Stimulated activated CD4-positive, alpha-beta T cell treated with anti-CD3 and anti-CD28 coated beads, Interleukin-15, amount 100 ng/mL, for 1 hour (primary cell): ENCODE measurements at places on chromosomes 1 and 21.
A peak's percentile ranks its signal among the peaks of the same experiment; 100 is the strongest.

GRCh38 chr1:164770131-164770529 lies 211.1 kb downstream of the PBX1 start:
- no peak for DNase-seq

GRCh38 chr1:116681343-116681899 lies 13.9 kb upstream of the IGSF3 start:
- DNase-seq, result no peak

GRCh38 chr1:207752456-207752998 lies 673 bp downstream of the CD46 start:
- DNase-seq, result peak; percentile 14

- DNase-seq, result no peak
These were observed 61.2 kb downstream of the OLFML3 start for GRCh38 chr1:114040273-114041015.

DNA sequence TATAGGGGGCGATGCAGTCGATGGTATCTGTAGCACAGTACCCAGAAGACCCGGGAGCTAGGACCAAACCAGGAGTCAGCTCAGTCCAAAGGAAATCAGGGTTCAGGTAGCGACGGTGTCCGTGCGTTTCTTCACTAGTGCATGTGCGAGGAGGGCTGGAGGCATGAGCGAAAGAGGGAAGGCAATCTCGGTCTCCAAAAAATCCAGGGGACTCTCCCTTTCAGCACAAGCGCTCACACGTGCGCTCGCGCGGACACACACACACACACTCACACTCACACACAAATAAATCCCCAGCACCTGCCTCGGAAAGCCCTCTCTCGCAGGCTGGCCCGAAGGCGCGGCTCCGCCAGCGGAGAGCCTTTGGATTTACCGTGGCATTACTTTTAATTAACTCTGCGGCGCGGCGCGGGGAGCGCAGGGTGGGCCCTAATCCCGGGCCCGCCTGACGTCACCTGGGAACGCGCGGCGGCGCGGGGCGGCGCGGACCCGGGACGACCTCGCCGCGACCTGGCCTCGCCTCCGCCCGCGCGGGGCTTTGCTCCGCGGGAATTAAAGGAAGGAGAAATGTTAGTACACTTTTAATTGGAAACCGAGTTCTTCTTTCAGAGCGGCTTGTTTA lies 121.2 kb downstream of the LMX1A start:
- DNase-seq, result no peak

DNA sequence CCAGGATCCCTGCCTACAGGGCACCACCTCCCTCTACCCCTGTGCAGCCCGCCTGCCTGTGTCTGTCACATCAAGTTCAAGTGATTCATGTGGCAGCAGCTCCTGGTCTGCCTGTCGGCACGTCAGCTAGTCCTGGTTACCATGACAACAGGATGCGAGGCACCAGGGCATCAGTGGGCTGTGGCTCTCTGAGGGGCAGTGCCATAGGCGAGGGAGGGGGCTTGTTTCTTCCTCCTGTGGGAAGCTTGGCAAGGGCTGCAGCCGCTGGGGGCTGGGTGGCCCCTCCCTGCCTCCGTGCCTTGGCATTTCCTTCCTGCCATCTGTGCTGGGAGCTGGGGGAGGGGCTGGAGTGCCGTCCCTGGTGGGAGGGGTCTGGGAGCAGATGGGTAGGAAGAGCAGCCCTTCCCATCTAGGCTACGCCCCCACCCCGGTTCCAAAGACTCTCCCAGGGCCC lies 43.1 kb downstream of the FOXO6 start:
- no peak for DNase-seq

DNA sequence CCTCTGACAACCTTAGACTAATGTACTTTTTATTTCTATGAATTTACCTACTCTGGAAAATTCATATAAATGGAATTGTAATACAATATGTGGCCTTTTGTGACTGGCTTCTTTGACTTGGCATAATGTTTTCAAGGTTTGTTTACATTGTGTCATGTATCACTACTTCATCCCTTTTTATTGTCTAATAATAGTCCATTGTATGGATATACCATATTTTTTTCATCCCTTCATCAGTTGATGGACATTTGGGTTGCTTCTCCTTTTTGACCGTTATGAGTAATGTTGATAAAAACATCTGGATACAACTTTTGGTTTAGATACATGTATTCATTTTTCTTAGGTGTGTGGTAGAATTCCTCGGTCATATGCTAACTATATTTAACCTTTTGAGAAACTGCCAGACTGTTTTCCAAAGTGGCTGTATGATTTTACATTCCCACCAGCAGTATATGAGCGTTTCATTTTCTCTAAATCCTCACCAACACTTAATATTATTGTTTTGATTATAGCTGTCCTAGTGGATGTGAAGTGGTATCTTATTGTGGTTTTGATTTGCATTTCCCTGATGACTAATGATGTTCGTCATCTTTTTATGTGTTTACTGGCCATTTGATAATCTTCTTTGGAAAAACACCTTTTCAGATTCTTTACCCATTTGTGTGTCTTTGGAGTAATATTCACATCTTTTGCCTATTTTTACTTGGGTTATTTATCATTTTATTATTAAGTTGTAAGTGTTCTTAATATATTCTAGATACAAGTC lies 3.5 kb downstream of the RO60 start:
- DNase-seq, result no peak

DNA sequence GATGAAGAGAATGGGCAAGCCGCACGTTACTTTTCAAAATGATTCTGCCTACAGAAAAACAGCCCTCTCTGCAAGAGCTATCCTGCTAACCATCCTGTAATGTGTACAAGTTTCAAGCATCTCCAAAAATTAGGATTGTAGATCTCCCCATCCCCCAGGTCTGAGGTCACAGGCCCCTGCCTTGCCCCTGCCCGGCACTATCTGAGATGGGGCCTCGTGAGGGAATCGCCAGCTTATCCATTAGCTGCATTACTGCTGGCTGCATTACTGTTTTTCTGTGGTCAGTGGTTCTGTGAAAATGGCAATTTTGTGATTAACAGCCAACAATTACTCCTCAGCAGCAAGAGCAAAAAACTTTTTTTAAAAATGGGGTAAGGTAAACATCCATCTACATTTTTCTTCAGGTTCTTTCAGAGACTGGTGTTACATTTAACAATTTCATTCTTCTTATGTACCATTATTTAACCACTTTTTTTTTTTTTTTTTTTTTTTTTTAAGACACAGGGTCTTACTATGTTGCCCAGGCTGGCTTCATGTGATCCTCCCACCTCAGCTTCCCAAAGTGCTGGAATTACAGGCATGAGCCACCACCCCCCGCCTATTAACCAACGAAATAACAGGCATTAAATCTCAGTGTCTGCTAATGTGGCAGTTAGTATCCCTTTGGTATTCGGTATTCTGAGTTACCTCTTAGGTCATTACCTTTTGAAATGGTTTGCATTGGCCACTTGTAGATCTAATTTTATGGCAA lies 83.8 kb downstream of the MRPL37 start:
- no peak for DNase-seq

GRCh38 chr1:219713981-219714381 lies 101.1 kb upstream of the ZC3H11B start:
- no peak for DNase-seq

GRCh38 chr1:217354895-217355294 lies 276.0 kb downstream of the GPATCH2 start:
- no peak for DNase-seq

DNA sequence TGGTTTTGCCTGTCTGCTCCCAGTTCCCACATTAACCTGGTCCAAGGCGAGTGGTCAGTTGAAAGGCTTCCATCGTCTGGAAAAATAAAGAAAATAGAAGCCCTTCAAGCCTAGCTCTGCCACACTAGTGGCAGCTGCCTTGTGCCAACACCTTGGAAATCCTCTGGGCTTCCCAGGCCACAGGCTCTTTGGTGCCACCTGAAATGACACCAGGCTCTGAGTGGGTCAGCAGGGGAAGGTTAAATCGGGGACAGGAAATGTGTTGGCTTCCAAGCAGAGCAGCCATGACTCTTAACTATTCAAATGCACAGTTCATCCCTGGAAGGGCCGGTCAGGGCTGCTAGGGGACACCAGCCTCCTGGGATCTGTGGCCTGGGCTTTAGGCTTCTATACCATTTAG lies 558.7 kb downstream of the MATN1 start:
- no peak for DNase-seq

- no peak for DNase-seq
These were observed 23.3 kb downstream of the OBSCN start for GRCh38 chr1:228231189-228231588.

DNA sequence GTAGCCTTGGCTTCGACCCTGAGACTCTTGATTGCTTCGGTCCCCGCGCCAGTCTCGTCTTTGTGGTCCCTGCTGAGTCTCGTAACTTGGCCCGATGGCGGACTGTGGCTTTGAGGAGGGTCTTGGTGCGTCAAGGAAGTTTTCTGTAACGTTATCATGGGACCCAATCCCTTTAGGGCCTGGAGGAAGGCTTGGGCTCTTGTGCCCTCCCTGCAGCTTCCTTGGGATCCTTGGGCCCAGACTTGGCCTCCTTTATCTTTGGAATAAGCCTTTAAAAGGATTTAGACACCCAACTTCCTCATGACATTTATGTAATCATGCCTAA lies 371 bp downstream of the ZMPSTE24 start:
- DNase-seq, result no peak

- no peak for DNase-seq
These were observed 78.0 kb downstream of the USP1 start for GRCh38 chr1:62514746-62515423.

GRCh38 chr1:21546122-21546825 lies 37.1 kb downstream of the ALPL start:
- no peak for DNase-seq

DNA sequence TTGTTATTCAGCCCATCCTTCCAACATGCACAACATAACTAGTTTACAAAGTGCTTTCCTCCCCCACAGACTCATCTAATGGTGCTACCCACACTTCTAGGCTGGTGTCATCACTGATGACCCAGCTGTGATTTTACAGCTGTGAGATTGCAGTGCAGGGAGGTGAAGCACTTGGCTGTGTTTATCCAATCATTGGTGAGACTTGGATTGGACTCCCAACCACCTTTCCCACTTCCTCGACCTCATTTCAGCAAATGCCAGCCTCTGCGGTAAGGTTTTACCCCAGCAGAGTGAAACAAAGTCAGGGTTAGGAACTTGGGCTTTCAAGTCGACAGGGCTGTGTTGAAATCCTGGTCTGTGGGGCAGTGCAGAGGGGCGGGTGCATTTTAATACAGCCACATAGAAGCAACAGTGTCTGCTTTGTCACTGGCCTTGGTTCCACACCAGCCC lies 22.1 kb downstream of the ECHDC2 start:
- no peak for DNase-seq

GRCh38 chr21:25862112-25862511 lies 127.3 kb downstream of the GABPA start:
- DNase-seq, result no peak

DNA sequence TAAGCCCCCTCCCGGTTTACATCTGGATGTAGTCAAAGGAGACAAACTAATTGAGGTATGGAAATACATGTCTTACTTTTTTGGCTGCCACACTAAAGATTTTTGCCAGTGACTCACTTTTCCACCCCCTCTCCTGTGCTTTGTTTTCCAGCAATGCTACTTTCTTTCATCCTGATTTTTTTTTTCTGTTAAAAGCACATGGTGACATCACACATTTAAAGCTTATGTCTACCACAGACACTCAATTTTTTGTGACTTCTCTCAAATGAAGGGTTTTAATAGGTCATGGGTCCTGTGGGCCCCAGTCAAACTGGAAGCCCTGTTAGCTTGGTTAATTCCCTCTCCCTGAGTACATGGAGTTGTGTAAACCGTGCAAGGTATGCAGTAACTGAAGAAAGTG lies 2.2 kb downstream of the PPP1R8 start:
- no peak for DNase-seq

- no peak for DNase-seq
These were observed 13.4 kb downstream of the INSL5 start for GRCh38 chr1:66787641-66788040.

- DNase-seq, result no peak
These were observed 35.8 kb downstream of the OLFML2B start for GRCh38 chr1:161987872-161988271.

DNA sequence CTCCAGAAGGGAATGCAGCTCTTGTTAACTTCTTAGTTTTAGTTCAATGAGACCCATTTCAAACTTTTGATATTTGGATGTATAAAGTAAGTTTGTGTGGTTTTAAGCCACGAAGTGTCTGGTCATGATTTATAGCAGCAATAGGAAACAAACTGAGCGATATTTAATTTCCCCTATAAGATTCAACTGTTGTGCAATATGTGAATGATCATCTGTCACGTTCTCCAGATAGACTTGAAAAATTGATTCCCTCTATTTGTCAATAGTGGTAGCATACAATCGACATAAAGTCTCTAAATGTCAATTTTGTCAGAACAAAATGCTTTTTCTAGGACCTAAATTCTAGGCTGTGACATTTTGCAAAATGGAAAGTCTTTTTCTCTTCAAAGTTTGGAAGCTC lies 240.1 kb downstream of the KCTD3 start:
- no peak for DNase-seq

GRCh38 chr1:44405031-44405797 lies at the start of gene RNF220:
Gene RNF220, plus strand, starts transcription at chr1:44405255.
- no peak for DNase-seq

DNA sequence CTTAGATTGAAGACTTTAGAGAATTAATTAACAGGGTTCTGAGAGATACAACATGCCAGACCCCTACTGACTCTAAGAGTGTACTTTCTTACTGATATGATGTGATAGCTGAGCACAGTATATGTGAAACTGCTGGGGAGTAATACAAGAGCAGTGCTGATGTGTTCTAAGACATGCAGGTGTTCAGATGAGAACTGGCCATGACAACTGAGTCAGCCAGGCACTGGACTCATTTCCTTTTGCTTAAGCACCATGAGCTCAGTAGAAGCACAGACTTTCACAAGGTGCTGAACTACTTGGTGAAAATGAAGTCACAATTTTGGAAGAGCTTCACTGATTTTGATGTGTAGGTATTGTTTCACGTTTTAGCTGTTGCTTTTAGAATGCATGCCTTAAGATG lies 15.9 kb upstream of the POGZ start:
- no peak for DNase-seq

DNA sequence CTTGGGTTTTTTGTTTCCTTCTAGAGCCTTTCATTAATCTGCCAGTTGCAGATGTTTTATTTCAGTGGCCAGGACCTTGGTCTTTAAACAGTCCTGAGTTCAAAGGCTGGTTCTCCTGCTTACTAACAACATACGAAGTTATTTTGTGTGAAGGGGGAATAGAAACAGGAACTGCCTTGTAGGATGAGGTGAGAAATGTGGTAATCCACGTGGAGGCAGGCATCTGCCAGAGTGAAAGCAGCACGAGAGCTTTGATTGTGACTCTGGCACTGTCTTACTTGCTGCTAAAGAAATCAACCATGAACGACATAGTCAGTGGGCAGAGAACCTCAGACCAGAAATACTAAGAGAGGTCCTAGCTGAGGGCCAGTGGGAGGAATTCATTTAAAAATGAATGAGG lies 30.4 kb downstream of the TMEM63A start:
- no peak for DNase-seq

- no peak for DNase-seq
These were observed 62.8 kb upstream of the PAXBP1 start for GRCh38 chr21:32834211-32834915.
